Activated CD4-positive, alpha-beta T cell treated with anti-CD3 and anti-CD28 coated beads for 48 hours (primary cell): ENCODE measurements at places on chromosomes 5 and 9.

- DNase-seq = no peak
Observed at GRCh38 chr9:14899815-14900193, 10.4 kb downstream of the FREM1 start.

DNA sequence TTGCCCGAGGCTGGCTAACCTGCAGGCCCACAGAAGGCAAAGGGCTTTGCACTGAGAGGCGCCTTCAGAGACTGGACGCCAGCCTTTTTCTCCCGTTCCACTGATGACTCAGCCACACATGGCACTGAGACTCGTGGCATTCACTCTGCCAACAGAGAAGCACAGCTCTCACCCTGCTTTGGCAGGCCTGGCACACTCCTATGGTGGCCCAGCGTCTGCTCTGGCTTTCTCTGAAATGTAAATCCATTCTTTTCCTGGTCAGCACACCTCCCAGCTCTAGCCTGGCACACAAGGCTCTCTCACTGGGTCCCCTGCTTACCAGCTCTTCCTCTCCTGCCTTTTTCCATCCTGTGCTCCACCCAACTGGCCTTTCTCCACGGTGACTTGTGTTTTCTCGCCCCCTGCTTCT lies 5.9 kb upstream of the MELK start:
- no peak for DNase-seq

GRCh38 chr9:35258660-35259474 lies 97.1 kb downstream of the UNC13B start:
- DNase-seq = peak; percentile 59

- DNase-seq = no peak
Observed at GRCh38 chr5:7871653-7872052, 2.7 kb downstream of the MTRR start.

GRCh38 chr5:169116961-169117461 lies 183.9 kb downstream of the SLIT3 start:
- no peak for DNase-seq
